ENCODE measurements at places on chromosomes 3 and 15. TPM values are rescaled to one million over a fixed set of nuclear protein-coding genes. Genes with fewer than 3 reads are reported as not detected.

MASP1 gene
- not detected for total RNA-seq

IFT57 gene
- total RNA-seq: 25.2 TPM

SERPINI2 gene
- not detected for total RNA-seq

BCL2A1 gene
- total RNA-seq: 111 TPM

DUOXA2 gene
- total RNA-seq: not detected

PLSCR1 gene
- total RNA-seq: 86.0 TPM

RPLP1 gene
- total RNA-seq: 1,827 TPM
